Activated CD4-positive, CD25-positive, alpha-beta regulatory T cell (primary cell): ENCODE measurements at places on chromosomes 4 and X.

GRCh38 chrX:23902419-23902818 is 5.3 kb downstream of the APOO start:
- no peak for DNase-seq

DNA sequence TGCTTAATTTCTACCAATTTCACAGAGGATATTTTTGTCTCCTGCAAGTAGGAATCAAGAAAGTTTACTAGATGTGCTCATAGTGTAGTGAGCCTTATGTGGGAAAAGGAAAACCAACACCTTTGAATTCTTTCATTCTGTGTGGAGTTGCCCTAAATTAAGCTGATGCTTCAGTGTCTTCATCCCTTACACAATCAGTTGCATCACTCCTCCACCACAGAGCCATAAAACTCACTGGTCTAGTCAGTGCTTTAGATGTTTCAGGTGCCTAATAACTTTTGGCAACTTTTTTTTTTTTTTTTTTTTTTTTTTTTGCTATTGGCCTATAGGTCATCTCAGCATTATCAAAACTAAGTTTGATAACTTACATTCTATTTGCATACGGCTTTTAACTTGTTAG is 41.5 kb downstream of the HHIP start:
- DNase-seq = no peak

GRCh38 chr4:21699446-21699845 is 249.1 kb downstream of the KCNIP4 start:
- no peak for DNase-seq

DNA sequence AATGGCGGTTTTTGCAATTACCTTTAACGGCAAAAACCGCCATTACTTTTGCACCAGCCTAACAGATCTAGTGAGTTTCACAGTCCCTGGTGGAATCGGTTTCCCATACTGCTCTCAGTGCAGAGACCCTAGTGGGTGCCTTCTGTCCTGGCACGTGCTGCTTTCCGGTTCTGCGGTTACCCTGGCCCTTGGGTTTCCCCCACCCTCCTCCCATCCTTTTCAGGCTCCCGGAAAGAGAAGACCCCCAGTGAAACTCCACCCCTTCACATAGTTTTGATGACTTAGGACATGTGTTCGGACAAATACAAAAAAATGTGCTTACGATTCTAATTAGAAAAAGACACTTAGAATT is 36.9 kb downstream of the NLGN3 start:
- DNase-seq = peak; percentile 4

- no peak for DNase-seq
Measured at GRCh38 chrX:100915562-100915961, 13.2 kb downstream of the XKRX start.

- no peak for DNase-seq
Measured at GRCh38 chr4:97548943-97549583, 594.2 kb downstream of the STPG2 start.

GRCh38 chrX:39729981-39730661 is 367.6 kb downstream of the BCOR start:
- no peak for DNase-seq

- no peak for DNase-seq
Measured at GRCh38 chr4:87270825-87271224, 50.4 kb upstream of the KLHL8 start.

GRCh38 chr4:36394352-36394903 is 113.0 kb downstream of the DTHD1 start:
- DNase-seq = no peak

GRCh38 chrX:154458116-154458953 is at the start of gene PLXNA3:
Gene PLXNA3 (plus strand): TSS chrX:154458281. CDS start chrX:154460184, 1,903 bp downstream.
- DNase-seq = peak; percentile 12

GRCh38 chrX:29587107-29587506 is 628.3 kb upstream of the MAGEB2 start:
- DNase-seq = no peak

GRCh38 chrX:6002056-6002455 is 226.6 kb downstream of the NLGN4X start:
- DNase-seq = no peak

GRCh38 chrX:132200976-132201375 is 18.3 kb downstream of the RAP2C start:
- DNase-seq = no peak

- no peak for DNase-seq
Measured at GRCh38 chr4:74671080-74671698, 123.1 kb downstream of the BTC start.

DNA sequence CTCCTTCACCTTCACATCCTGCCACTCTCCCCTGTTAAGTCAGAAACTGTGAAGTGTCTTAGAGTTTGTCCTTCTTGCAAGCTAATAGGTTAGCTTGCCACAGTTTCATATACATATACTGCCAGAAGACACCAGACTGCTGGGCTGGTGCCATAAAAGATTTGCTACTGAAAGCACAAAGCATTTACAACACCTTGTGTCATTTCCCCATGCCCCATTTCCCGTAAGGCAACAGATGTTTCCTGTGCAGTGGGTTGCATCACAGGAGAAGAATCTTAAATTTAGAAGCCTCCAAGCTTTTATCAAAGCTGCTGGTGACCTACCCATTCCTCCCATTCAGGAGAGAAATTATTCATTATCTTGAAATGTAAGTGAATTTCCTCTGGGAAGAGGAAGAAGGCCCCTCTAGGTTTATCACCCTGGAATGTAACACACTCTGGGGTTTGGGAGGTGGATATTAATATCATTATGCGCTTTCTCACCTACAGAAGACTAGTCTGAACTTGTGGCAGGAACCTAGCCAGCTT is 34.5 kb upstream of the RAB33B start:
- no peak for DNase-seq

DNA sequence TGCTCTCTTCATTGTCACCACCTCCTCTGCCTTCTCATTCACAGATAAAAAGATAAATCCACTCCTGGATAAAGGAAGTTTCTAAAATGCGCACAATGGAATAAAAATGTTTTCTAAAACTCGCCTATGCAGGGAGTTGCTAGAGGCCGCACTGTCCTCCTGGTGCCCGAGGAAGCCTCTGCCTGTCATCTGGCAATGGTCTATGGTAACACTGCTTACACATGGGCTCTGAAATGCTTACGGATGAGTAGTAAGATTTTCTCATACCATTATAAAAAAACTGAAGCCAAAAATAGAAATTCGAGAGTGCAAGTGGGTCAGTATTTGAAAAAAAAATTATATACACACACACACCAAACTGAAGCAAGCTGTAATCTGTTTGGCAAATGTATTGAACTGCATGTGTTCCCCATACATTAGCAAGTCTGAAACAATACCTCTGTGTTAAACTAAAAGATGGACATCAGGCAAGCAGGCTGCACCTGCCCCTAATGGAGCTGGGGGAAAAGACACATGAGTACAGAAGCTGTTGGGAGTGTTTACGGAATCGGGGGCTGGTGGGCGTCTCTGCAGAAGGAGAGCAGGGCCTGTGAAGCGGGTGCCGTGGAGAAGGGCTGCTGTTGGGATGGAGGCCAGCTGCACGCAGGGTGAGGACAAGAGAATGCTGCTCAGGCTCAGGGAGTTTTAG is 103.3 kb upstream of the FAT1 start:
- no peak for DNase-seq

DNA sequence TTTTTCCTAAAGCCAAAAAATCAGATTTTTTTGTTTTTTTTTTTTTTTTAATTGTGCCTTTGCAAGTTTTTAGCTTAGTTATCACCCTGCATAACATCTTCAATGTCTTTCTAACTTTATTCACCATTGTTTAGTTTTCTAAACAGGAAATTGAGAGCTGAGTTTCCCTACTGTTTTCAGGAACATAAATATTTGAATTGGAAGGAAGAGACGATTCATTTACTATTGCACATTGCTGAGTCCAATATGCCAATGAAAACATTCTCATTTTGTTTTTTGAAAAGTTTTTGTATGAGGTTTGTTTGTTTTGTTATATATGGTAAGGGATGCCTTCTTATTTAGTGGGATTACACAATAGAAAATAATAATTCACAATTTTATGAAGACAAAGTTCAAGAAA is 148.4 kb downstream of the ANKRD50 start:
- DNase-seq = no peak

- DNase-seq = no peak
Measured at GRCh38 chr4:139658586-139659382, 6.8 kb upstream of the MGST2 start.

DNA sequence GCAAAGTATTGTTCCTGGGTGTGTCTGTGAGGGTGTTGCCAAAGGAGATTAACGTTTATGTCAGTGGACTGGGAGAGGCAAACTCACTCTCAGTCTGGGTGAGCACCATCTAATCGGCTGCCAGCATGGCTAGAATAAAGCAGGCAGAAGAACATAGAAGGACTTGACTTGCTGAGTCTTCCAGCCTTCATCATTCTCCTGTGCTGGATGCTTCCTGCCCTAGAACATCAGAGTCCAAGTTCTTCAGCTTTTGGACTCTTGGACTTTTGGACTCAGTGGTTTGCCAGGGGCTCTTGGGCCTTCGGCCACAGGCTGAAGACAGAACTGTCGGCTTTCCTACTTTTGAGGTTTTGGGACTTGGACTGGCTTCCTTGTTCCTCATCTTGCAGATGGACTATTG is 15.3 kb upstream of the ENPP6 start:
- DNase-seq = no peak

GRCh38 chr4:134812611-134813010 is 611.0 kb upstream of the PABPC4L start:
- DNase-seq = no peak

DNA sequence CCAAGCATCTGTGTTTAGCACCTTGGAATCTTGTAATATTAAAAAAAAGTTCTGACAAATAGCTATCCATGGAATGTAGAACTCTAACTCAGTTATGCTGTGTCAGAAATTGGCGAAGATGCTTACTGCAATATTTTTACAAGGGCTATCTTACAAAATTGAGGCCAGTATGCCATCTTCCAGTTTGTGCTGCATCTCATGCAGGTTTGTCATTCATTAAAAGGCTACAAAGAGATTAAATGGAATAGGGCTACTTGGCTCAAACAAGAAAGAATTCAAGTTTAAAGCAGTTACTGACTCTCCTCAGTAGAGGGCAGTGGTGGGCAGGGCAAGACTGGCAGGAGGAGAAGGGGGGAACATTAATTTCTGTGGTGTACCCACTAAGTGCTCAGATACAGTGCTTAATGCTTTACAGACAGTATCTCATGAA is 66.5 kb downstream of the SHROOM4 start:
- DNase-seq = no peak
